ENCODE measurements at places on chromosomes 1 and 21.

DNA sequence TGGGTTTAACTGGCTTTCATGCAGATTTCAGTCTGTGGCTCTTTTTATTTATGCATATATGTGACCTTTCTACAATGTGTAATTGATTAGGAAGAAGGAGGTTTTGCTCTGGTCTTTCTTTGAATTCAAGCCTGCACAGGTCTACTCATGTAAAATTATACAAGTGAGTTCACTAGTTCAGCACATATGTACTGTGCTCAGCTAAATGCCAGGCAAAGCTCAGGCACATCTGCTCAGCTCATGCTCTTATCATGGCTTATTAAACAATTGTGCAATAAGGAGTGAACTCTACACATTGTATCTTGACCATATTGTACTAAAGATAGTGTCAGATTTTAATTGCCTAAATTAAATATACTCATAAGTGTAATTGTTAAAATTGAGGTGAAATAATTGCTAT, 378.4 kb downstream of the ADGRL2 start:
- no peak for DNase-seq

- no peak for DNase-seq
Measured at GRCh38 chr1:51324251-51325010, 5.9 kb downstream of the TTC39A start.

- no peak for DNase-seq
Measured at GRCh38 chr1:152932170-152932811, 14.7 kb upstream of the SPRR5 start.

DNA sequence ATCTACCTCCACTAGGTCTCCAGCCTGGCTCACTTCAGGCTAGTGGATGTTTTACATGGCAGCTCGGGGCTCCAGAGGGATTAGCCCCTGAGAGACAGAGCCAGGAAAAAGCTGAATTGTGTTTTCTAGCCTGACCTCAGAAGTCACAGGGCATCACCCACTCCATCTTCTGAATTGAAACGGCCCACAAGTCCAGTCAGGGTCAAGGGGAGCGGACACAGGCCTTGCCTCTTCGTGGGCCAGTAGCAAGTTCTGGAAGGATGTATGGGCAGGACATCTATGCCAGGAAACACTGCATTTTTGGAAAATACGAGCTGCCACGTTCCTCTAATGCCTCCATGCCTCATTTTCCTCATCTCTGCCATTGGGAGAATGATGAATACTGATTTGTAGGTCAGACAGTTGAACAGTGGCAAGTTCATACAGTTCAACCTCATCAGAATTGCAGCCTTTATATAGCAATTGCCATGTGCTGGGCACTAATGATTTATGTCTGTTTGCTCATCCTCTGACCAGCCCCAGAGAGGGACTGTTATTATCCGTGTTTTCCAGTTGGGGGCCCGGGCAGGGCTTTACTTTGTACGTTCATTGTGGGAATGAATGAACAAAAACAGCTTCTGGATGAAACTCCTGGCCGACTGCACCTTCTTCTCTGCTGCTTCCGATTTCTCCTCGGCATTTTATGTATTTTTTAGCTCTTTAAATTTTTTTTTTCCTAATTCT, 23.2 kb upstream of the PCBP3 start:
- DNase-seq = no peak

DNA sequence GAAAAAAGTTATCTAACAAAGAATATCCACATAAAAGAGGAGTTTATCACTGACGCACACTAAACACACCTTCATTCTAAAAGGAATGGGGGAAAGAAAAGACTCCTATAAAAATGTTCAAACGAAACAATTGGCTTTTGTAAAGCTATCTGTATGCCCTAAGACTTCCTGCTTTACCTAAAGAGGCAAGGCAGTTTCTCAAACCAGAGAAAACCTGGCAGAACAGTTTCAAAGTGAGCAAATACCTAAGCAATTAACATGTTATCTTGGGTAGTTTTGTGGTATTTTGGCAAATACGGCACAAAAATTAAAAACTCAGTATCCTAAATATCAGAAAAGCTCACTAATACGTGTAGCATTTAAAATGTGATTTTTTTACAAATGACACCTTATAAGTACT, 1.9 kb downstream of the PUM1 start:
- no peak for DNase-seq

DNA sequence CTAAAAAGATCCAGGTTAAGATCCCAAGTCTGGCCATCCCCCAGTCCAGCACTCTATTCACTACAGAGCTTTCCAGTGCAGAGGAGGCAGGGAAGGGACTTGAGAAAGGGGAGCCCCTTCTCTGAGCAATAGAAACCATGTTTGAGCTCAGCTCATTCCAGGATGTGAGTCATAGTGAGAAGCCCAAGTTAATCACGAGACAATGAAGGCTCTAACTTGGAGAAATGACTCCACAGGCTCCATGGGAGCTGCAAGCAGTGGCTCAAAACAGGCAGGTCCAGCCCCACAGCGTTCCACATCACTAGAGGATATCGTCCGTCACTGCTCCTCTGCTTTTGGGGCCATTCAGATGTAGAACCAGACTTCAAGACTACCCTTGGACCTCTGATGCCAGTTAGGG, 59.1 kb downstream of the CAMK2N1 start:
- DNase-seq = no peak

DNA sequence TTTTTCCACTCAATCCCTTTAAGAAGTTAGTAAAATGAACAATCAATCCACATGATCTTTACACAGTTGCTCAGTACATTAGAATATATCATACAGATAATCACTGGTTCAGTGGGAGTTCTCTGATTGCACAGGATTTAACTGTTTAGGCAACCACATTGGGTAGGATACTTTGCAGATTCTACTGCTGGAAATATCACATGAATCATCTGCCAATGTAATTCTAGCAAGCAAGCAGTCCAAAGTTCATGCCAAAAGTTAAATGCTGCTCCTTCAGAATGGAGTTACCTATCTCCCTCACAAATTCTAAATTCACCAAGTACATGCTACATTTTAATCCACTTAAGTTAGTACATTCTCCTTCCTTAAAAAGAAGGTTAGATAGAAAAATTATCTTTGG, 52.4 kb downstream of the NEGR1 start:
- DNase-seq = no peak

All from activated naive CD8-positive, alpha-beta T cell treated with anti-CD3 and anti-CD28 coated beads, Interleukin-2, amount 50 U/mL, for 16 hours (primary cell).